ENCODE measurements at places on chromosomes 1 and 21.

DNA sequence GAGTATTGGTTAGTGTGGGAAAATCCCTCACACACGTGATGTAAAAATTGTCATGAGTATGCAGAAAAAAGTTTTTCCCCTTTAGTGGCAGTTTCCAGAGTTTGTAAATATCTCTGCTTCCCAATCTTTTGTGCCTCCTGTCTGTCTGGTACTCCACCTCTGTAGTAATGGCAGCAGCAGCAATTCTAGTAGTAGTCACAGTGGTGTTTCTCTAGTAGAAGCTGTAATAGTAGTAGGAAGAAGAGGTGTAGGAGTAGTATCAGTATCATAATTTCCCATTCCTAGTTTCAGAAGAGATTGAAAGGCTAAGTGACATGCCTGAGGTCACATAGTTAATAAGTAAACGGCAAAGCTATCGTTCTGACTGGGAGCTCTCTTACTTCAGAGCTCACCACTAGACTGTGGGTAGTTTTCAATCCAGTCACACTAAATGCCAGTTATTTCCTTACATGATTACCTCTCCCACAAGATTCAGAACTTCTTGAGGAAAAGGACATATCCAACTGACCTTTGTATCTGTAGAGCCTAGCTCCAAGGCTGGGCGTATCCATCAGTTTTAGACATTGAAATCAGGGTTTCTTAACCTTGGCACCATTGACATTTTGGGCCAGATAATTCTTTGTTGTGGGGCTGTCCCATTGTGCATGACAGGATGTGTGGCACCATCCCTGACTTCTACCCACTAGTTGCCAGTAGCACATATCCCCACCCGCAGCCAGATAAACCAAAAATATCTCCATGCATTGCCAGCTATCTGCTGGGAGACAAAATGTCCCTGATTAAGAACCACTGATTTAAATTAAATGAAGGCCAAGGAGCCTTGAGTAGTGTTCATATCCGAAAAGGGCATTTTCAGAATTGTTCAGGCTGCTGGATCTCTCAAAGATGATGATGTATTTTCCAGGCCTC lies 135.9 kb downstream of the FGGY start:
- no peak overlapping the region for H3K4me3 ChIP-seq
- H3K27me3 ChIP-seq: no peaks in the 10 kb centered on the region
- peaks cover 18% of the 10 kb centered on the region for H3K4me1 ChIP-seq
- no peaks in the 10 kb centered on the region for H3K36me3 ChIP-seq

DNA sequence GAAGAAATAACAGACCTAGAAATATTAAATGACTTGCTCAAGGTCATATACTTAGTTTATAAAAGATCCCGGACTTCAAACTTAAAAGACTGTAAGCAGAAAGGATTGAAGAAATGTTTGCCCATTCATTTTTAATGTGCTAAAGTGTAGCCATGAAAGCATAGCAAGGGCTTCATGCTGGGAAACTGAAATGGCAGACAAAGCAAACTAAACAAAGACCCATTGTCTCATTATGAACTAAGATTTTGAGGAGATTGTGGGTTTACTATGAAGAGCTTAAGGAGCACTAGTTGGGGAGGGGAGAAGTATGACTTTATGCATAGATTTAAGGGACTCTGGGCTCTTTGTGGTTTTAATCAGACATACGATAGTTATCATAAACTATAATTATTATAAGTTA lies 26.3 kb downstream of the ADAMTS1 start:
- H3K27ac ChIP-seq: no peak overlapping the region
- no peak overlapping the region for H3K4me3 ChIP-seq
- no peaks in the 10 kb centered on the region for H3K36me3 ChIP-seq
- H3K27me3 ChIP-seq: no peaks in the 10 kb centered on the region
- DNase-seq: no peak
- no peaks in the 10 kb centered on the region for H3K4me1 ChIP-seq

DNA sequence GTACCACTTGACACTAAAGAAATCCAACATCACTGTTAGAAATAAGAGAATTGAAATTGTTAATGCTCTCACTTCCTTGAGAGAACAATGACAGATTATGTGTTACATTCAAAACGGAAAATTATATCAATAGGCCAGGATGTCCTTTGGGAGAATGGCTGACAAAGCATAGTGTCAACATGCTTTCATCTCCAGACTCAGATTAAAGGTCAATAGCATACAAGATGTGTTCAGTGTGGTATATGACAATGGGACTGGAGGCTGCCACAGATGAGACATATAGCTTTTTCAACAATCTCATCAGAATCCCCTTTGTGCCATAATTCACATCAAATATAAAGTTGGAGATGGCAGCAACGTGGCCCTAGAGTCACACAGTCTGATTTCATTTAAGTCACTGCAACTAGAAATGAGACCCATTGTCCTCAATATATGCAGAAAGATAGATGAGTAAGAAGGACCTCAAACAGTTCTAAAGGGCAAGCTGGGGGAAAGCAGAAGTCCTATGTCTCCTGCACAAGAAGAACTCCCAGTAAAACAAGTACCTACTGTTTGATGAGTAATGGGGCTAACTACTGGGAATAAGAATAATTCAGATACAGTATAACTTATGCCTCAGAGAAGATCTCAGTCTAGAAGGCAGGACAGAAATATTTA lies 327.9 kb downstream of the TTLL7 start:
- no peak overlapping the region for H3K27ac ChIP-seq
- H3K4me3 ChIP-seq: no peak overlapping the region
- no peak for DNase-seq
- no peaks in the 10 kb centered on the region for H3K27me3 ChIP-seq
- H3K4me1 ChIP-seq: no peaks in the 10 kb centered on the region

DNA sequence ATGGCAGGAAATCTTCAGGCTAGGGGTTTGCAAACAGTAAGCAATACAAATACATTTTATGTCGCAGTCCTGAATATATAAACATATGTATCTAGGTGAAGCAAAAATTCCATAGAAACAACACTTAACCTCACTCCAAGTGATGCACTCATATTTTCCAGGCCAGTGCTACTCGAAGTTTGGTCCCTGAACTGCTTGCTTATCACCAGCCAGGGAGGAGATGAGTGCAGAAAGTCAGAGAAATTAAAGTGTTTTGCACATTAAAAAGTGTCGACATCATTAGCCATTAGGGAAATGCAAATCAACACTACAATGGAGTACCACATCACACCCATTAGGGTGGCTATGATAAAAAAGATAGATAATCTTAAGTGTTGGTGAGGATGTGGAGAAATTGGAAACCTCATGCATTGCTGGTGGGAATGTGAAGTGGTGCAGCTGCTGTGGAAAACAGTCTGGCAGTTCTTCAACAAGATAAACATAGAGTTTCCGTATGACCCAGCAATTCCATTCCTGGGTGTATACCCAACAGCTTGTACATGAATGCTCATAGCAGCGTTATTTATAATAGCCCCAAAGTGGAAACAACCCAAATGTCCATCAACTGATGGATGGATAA lies 70.5 kb upstream of the CSF1 start:
- H3K4me1 ChIP-seq: no peaks in the 10 kb centered on the region
- no peaks in the 10 kb centered on the region for H3K36me3 ChIP-seq
- no peak overlapping the region for H3K4me3 ChIP-seq
- H3K27me3 ChIP-seq: no peaks in the 10 kb centered on the region
- no peak overlapping the region for H3K27ac ChIP-seq

DNA sequence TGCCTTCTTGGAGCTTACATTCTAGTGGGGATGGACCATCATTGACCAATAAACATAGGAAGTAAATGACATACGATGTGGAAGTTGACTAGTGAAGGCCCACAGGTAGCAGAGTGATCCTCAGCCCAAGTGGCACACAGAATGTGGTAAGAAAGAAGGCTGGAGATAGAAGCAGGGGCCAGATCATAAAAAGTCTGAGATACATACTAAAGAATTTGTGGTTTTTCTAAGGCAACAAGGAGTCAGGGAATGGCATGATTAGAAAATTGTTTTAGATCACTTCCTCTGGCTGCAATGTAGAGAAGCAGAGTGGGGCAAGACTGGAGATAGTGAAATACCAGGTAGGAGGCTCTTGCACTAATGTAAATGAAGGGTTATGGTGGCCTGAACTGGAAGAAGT lies 154.0 kb downstream of the VPS13D start:
- H3K27me3 ChIP-seq: no peaks in the 10 kb centered on the region
- peaks cover 65% of the 10 kb centered on the region for H3K36me3 ChIP-seq
- DNase-seq: no peak
- no peak overlapping the region for H3K27ac ChIP-seq
- peaks cover 9% of the 10 kb centered on the region for H3K4me1 ChIP-seq

DNA sequence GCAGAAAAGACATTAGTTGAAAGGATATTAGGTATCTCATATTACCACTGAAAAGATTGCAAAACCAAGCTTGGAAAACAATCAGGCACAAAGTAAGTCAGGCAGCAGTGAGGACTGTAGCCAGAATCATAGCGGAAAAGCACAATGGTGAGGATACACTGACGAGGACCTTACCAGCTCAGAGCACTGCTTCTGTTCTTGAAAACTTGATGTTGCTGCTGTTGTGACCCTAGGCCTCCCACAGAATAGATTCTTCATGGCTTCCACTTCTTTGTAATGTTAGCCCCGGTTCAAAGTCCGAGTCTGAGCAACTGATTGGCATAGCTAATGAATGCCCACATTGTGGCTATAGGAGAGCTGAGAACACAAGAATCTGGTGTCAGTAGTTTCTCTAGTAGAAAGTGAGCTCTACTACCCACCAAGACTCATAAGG lies 45.2 kb upstream of the LRRC8C start:
- H3K4me3 ChIP-seq: no peak overlapping the region
- no peak for DNase-seq
- H3K27me3 ChIP-seq: no peaks in the 10 kb centered on the region
- peaks cover 36% of the 10 kb centered on the region for H3K36me3 ChIP-seq
- peaks cover 5% of the 10 kb centered on the region for H3K4me1 ChIP-seq
- H3K27ac ChIP-seq: no peak overlapping the region

Measured in upper lobe of right lung (tissue), 1 donor.